ENCODE measurements at places on chromosomes 2 and 18.
A peak's percentile ranks its signal among the peaks of the same experiment; 100 is the strongest.

DNA sequence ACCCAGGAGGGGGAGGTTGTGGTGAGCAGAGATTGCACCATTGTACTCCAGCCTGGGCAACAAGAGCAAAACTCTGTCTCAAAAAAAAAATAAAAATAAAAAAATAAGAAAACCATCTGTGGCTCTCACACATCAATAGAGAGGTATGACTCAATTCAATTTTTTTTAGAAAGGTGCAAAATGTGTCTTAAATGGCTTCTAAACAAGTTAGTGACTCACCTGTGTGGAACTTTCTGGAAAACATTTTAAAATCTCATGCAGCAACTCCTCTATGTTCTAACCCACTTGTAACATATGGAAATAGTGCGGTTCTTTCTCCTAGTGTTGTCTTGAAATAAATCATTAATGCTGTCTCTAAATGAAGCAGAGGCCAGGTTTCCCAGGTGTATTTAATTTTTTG lies 10.7 kb upstream of the SULT1C4 start:
- DNase-seq = no peak

- DNase-seq = no peak
Measured at GRCh38 chr2:113275556-113276215, 3.0 kb downstream of the PAX8 start.

- DNase-seq = no peak
Measured at GRCh38 chr2:196384729-196385128, 213.4 kb upstream of the STK17B start.

DNA sequence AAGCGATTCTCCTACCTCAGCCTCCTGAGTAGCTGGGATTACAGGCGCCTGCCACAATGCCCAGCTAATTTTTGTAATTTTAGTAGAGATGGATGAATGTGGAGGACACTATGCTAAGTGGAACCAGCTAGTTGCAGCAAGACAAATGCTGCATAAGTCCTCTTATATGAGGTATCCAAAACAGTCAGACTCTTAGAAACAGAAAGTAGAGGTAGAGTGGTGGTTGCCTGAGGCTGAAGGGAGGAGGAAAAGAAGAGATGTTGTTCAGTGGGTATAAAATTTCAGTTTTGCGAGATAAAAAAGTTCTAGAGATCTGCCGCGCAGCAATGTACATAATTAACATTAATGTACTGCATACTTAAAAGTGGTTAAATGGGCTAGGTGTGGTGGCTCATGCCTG lies 145.3 kb upstream of the SPRED2 start:
- DNase-seq = no peak

DNA sequence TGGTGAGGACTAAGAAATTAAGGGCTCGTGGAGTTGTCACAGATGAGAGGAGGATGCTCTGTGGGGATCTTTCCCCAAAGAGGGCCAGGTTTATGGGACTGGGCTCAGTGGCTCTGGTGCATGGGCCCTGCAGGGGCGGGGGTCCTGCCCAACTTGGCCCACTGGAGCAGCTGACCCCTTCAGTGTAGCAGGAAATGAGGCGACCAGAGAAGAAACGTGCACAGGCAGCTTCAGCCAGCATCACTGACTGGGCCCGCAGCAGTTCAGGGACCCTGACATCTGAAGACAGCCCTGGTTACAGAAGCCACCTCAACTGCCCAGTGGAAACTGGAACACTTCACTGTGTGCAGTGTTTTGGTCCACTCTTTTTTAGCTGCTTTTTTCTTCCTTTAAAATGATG lies 72.8 kb downstream of the EMILIN2 start:
- DNase-seq = no peak

- no peak for DNase-seq
Measured at GRCh38 chr2:70525032-70525431, 28.6 kb downstream of the TGFA start.

GRCh38 chr18:35278969-35279368 lies 11.1 kb downstream of the ZSCAN30 start:
- no peak for DNase-seq

GRCh38 chr2:140275427-140275826 lies 1495.2 kb upstream of the NXPH2 start:
- DNase-seq = peak; percentile 10

DNA sequence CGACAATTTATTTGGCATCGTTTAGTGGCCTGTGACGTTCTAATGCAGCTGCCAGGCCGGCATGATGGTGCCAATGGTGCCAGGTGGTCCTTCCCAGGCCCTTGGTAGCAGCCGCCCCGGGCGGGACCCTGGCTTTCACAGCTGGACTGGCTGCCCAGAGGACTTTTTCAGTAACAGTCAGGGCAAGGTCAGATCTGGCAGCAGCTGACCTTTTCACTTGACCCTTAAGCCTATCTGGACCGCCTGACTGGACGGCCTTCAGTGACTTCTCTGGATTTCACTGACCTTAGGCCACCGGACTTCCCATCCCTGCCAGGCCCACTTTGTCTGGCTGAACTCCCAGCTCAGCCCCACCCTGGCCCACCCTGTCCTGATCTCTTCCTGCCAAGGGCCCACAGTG lies 15.9 kb downstream of the TRIB2 start:
- DNase-seq = no peak

DNA sequence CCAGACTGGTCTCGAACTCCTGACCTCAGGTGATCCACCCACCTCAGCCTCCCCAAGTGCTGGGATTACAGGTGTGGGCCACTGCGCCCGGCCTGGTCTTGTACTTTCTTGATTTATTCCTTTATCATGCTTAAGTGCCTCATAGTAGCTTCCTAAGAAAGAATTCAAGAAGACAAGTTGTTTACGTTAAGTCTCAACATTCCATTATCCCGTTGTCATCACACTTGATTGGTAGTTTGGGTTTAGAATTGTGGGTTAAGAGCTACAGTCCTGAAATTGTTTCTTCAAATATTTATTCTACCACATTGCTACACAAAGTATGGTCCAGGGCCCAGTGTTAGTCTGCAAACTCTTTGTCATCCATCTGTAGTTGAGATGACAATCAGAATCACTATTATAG lies 194.0 kb downstream of the VWC2L start:
- DNase-seq = no peak

GRCh38 chr2:46950314-46950713 lies 34.7 kb upstream of the MCFD2 start:
- DNase-seq = no peak

- DNase-seq = no peak
Measured at GRCh38 chr2:170467568-170468422, 247.3 kb upstream of the SP5 start.

GRCh38 chr2:5373200-5373599 lies 319.0 kb upstream of the SOX11 start:
- DNase-seq = peak; percentile 13

GRCh38 chr18:4908328-4908727 lies 288.7 kb downstream of the AKAIN1 start:
- no peak for DNase-seq

- DNase-seq = no peak
Measured at GRCh38 chr2:191946471-191947182, 99.7 kb upstream of the CAVIN2 start.
